HTR-8/SVneo (cell line): ENCODE measurements at places on chromosomes 5 and 9.

DNA sequence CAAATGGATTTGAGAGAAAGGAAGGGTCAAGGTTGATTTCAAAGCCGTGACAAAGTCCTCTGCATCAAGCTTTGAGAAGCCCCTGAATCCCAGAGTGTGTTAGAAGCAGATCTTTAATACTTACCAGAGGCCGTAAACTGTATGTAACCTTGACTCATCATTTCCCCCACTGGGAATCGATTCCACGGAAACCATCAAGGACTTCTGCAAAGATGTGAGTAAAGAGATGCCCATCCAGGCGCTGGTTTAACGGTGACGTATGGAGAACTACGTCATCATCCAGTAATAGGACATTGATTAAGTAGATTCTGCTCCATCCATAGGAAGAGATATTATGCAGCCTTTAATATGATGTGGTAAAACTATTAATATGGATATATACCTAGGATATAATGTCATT lies 1.6 kb downstream of the RNF183 start:
- no peak for DNase-seq

DNA sequence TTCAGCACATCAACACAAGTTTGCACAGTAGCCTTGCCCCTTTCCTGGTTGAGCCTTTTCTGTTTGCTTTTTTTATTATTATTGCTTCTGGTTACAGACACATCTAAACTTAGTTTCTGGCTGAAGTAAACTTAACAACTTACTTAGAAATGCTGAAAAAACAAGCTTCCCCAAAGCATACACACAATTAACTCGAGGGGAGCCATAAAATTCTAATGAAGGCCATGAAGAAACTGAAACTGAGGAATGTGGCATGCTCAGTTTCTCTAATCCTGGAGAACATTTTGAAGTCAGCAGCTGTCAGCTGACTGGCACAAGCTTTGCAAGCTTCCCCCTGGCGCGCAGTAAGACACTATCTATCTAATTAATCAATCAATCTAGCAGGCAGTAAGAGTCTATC lies 3.7 kb downstream of the MYO10 start:
- DNase-seq, result no peak

- no peak for DNase-seq
Observed at GRCh38 chr9:19408316-19408692, 505 bp upstream of the ACER2 start.

GRCh38 chr5:29568028-29568427 lies 1625.5 kb upstream of the CDH6 start:
- no peak for DNase-seq

GRCh38 chr9:3262826-3263529 lies 262.8 kb downstream of the RFX3 start:
- DNase-seq, result no peak

DNA sequence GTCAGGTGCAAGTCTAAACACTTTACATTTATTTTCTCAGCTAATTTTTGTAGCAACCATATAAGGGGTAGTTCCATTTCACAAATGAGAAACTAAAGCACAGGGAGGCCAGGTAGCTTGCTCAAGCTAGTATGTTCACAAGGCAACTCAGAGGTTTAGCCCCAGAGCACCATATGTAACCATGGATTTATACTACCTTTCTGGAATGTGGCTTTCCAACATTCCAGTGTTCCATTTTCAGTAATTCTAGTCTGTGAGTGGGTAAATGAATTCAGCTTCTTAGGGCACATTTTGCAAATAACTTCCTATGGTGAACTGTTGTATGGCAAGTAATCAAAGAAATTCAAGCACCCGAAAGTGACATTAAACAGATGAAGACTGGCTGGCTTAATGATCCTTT lies 25.0 kb upstream of the CAST start:
- DNase-seq, result no peak

DNA sequence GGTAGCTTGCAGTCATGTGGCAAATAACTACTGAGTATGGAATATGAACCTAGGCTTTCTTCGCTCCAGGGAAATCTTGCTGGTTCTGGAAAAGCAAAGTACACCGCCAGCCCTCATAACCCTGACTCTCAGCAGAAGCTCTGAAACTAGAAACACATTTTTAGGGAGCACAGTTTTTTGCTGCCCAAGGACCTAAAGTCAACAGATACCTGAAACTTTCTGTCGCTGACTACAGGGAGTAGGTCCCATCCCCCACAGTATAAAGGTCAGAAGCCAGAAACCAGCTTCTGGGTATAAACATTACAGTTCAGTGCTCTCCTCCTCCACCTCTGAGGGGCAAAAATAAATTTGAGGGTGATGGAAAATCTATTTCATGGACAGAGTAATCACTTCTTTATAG lies 3.0 kb downstream of the ATOX1 start:
- no peak for DNase-seq

DNA sequence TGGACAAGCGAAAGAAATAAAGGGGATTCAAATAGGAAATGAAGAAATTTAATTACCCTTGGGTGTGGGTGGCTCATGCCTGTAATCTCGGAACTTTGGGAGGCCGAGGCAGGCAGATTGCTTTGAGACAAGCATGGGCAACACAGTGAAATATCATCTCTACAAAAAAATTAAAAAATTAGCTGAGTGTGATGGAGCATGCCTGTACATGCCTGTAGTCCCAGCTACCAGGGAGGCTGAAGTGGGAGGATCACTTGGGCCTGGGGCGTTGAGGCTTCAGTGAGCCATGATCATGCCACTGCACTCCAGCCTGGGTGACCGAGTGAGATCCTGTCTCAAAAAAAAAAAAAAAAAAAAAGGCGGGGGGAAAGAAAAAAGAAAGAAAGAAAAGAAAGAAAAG lies 4.0 kb upstream of the RCL1 start:
- DNase-seq, result no peak

DNA sequence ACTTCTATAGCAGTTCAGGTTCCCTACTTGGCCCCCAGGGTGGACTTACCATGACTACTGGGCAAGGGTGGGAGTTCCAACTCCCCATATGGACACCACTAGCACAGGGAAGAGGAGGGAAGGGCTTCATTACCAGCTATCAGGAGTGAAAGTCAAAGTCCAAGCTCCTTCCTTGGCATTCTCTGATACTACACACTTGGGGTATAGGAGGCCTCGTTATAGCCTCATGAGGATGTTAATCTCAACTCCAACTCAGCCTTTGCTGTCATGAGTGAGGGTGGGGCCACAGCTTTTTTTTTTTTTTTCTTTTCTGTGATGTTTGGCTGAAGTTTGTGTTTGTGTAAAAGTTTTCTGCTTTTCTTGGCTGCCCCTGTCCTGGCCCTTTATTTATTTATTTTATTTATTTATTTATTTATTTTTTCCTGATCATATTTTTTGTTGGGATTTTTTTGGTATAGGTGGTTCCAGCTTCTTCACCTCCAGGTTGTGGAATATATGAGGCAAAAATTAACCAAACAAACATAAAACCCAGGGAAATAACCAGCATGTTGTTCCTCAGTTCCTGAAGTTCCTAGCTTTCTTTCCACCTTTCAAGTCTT lies 8.7 kb downstream of the GARIN3 start:
- no peak for DNase-seq

- no peak for DNase-seq
Observed at GRCh38 chr9:35828716-35829083, at the start of gene FAM221B. FAM221B (minus strand) TSS chr9:35828732; CDS start chr9:35826161, 2,571 bp downstream.

GRCh38 chr5:111453747-111454146 lies 58.6 kb downstream of the STARD4 start:
- peak; percentile 10 for DNase-seq

DNA sequence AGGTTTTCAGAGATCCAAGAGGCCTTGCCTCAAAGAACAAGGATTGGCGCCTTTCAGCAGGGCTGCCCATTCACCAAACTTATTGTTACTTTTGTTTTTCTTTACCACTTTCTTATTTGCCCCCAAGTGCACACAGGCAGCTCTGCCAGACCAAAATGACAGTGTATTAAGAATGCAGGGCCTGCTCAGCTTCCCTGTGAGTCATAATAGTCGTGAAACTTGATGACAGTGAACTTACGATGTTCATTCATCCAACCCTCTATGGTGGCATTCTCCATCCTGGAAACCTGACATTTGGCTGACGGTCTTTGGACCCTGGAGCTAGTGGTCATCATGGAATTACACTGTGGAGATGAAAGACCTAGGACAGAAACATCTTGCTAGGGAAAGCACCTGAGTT lies 44.3 kb downstream of the UBE2QL1 start:
- peak; percentile 53 for DNase-seq

GRCh38 chr9:73148447-73148937 lies 3.2 kb upstream of the ANXA1 start:
- DNase-seq, result no peak

- DNase-seq, result no peak
Observed at GRCh38 chr9:79572608-79573411, 1.0 kb downstream of the TLE4 start.

GRCh38 chr9:33236571-33236970 lies 3.4 kb upstream of the SPINK4 start:
- no peak for DNase-seq

- DNase-seq, result no peak
Observed at GRCh38 chr9:72788966-72789735, 163.7 kb downstream of the ALDH1A1 start.
